Progenitor cell of endocrine pancreas (in vitro differentiated cells): ENCODE measurements at places on chromosomes 2 and 18. TPM values are rescaled to one million over a fixed set of nuclear protein-coding genes. Genes with fewer than 3 reads are reported as not detected.
A peak's percentile ranks its signal among the peaks of the same experiment; 100 is the strongest.

GRCh38 chr2:169301596-169302335 is 60.6 kb downstream of the LRP2 start:
- H3K27ac ChIP-seq = peak overlapping the region; percentile 90
- H3K36me3 ChIP-seq = peaks cover 7% of the 10 kb centered on the region
- no peak for DNase-seq
- H3K4me1 ChIP-seq = peaks cover 37% of the 10 kb centered on the region
- no peaks in the 10 kb centered on the region for H3K27me3 ChIP-seq

DNA sequence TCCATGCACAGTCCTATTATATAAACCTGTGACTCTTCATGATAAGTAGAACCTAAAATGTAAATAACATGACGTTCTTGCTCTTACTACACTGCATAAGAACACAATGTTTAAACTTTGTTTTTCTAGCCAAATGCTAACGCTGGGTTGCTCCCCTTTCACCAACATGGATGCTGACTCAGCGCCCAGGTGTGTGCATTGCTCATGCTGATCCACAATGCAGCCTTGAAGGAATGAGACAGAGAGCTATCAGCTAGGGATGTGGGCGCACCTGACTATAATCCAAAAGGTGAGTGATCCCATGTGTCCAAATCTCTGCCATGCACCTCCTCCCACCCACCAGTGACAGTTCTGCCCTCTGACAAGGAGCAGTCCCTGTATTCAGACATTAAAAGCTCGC is 235.0 kb downstream of the IRS1 start:
- no peak overlapping the region for H3K27ac ChIP-seq
- H3K4me1 ChIP-seq = peaks cover 26% of the 10 kb centered on the region
- no peaks in the 10 kb centered on the region for H3K27me3 ChIP-seq

DNA sequence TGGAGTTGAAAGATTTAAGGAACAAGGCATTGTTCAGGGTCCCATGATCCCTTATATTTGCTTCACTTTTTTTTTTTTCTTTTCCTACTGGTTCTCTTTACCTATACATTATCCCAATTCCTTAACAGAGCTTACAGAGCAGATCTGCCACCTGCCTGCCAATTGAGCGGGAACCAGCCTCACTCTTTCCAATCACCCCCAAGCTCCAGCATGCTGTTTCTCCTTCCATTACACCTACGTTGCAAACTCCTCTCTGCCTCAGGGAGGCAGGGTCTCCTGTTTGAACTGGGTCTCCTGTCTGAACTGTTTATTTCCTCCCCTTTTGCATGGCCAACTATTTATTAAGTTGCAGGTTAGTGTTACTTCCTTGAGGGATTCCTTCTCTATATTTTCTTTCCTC is 77.2 kb upstream of the SLC38A11 start:
- no peak overlapping the region for H3K27ac ChIP-seq
- no peaks in the 10 kb centered on the region for H3K36me3 ChIP-seq
- H3K4me3 ChIP-seq = no peak overlapping the region
- peaks cover 3% of the 10 kb centered on the region for H3K4me1 ChIP-seq
- DNase-seq = no peak

GRCh38 chr18:30713299-30713698 is 329.2 kb downstream of the DSC3 start:
- DNase-seq = no peak
- no peaks in the 10 kb centered on the region for H3K4me1 ChIP-seq
- no peak overlapping the region for H3K27ac ChIP-seq
- no peaks in the 10 kb centered on the region for H3K36me3 ChIP-seq
- no peaks in the 10 kb centered on the region for H3K27me3 ChIP-seq

- no peak for DNase-seq
- H3K36me3 ChIP-seq = no peaks in the 10 kb centered on the region
- H3K4me3 ChIP-seq = no peak overlapping the region
Measured at GRCh38 chr2:120754067-120754960, 18.6 kb downstream of the GLI2 start.

DNA sequence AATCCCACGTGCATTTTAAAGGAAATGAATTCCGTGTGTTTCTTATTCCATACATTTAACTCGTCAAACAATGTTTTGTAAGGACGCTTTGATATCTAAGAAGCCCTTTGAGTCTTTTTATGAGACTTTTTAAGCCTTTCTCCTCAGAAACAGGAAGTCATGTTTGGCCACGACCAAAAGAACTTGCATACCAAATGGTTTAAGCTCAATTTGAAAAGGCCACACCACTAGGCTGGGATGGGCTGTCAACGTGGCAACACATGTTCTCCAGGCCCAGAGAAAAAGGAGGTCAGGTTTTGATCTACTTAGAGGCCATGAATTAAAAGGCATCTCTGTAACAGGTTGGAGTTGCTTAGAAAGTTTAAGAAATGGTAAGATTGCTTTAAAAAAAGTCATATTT is 441.8 kb downstream of the CMPK2 start:
- no peak overlapping the region for H3K4me3 ChIP-seq
- H3K27me3 ChIP-seq = no peaks in the 10 kb centered on the region
- H3K27ac ChIP-seq = no peak overlapping the region
- no peak for DNase-seq
- no peaks in the 10 kb centered on the region for H3K36me3 ChIP-seq

DNA sequence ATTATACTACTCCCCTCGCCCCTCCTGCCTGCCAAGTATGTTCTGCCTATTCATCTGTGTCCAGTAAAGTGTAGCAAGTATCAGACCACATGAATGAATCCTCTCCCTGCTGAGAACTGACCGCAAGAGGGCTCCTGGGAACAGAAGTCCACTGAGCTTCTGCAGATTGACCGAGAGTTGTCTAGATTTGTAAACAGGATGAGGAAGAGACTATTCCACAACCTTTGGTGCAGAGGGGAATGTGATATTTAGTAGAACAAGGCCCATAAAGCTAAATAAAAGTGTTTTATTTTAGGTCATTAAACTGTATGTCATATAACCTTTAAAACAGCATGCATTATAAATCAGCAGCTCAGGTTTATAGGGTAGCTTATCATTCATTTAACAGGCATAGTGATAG is 377.0 kb downstream of the DCC start:
- H3K4me1 ChIP-seq = peaks cover 6% of the 10 kb centered on the region
- H3K27me3 ChIP-seq = peaks cover 2% of the 10 kb centered on the region
- no peak overlapping the region for H3K4me3 ChIP-seq
- H3K36me3 ChIP-seq = no peaks in the 10 kb centered on the region

GRCh38 chr2:7953195-7953594 is 728.7 kb upstream of the ID2 start:
- no peak overlapping the region for H3K27ac ChIP-seq
- no peak for DNase-seq
- H3K36me3 ChIP-seq = no peaks in the 10 kb centered on the region
- peaks cover 2% of the 10 kb centered on the region for H3K4me1 ChIP-seq

DNA sequence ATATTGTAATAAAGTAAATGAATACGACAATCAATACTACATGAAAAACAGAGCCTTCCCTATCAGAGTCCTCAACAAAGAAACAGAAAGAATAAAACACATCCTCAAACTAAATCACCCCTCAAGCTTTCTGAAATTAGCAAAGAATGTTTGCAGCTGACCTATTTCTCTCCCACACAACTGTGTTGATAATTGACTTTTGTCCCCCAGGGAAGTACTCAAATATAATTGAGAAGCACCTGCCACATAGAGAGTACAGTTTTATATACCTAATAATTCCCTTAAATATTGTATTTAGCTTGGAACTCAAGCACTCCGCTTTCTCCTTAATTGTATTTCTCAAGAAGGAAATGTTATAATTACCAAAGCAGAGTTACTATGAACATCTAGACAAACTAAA is 12.6 kb downstream of the CACNB4 start:
- no peaks in the 10 kb centered on the region for H3K36me3 ChIP-seq
- H3K27me3 ChIP-seq = no peaks in the 10 kb centered on the region
- H3K27ac ChIP-seq = no peak overlapping the region
- no peak for DNase-seq
- H3K4me1 ChIP-seq = no peaks in the 10 kb centered on the region

DNA sequence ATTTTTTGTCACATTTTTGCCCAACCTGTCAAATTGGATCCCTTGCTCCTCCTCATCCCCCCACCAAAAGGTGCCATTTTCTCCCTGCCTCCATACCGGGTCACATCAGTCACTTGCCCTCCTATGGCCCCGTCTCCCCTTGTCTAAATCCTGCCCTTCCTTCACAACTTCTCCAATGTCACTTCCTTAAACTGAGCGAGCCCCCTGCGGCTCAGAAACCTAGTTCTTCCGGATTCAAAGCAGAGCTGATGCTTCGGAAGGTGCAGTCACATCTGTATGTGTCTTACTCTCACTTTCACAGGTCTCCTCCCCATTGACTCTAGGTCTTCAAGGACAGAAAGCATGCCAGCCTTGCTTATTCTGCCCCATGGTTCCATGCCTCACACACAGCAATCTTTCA is 22.1 kb downstream of the TNP1 start:
- peaks cover 2% of the 10 kb centered on the region for H3K36me3 ChIP-seq
- H3K27me3 ChIP-seq = peaks cover 11% of the 10 kb centered on the region
- H3K4me3 ChIP-seq = no peak overlapping the region
- H3K27ac ChIP-seq = no peak overlapping the region
- H3K4me1 ChIP-seq = no peaks in the 10 kb centered on the region

DNA sequence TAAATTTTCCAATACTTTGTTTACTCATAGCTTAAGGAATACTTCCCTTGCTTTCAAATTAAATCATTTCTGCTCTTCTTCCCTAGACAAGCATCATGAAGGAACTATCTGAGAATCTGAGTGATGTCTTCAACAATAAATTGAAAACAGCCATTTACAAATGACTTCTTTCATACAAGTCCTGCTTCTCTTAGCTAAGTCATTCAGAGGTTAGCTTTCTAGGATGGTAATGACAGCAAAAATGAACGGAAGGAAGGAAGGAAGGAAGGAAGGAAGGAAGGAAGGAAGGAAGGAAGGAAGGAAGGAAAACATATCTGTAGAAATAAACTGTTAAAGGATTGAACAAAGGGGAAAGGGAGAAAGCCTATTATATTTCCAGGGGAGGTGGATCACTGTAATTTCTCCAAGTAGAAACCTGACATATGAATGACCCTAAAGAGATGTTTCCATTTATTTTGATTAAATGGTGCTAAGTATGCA is 335.0 kb upstream of the KYNU start:
- no peak for DNase-seq
- H3K36me3 ChIP-seq = no peaks in the 10 kb centered on the region
- H3K4me3 ChIP-seq = no peak overlapping the region

DNA sequence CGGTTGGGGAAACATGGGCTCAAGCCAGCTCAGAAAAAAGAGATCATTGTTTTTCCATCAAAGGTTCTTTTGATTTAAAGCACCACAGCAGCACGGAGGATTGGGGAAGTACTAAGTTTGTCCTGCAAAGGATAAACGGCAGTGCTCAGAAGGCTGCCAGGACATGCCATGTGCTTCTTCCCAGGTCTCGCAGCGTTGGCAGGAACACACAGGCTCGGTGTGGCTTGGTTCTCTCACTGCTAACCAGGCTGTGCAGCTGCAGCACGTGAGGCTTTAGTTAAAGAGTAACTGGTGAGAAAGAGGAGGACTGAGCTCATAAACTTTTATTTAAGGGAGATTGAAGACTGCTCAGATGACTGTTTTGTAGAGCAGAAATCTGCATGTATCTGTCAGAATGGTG is 264.3 kb downstream of the TSN start:
- no peaks in the 10 kb centered on the region for H3K36me3 ChIP-seq
- no peak for DNase-seq
- no peak overlapping the region for H3K27ac ChIP-seq

GRCh38 chr18:4587204-4587603 is 132.1 kb upstream of the DLGAP1 start:
- H3K36me3 ChIP-seq = no peaks in the 10 kb centered on the region
- no peak overlapping the region for H3K4me3 ChIP-seq
- H3K27ac ChIP-seq = no peak overlapping the region
- H3K27me3 ChIP-seq = peaks cover 2% of the 10 kb centered on the region
- peaks cover 8% of the 10 kb centered on the region for H3K4me1 ChIP-seq
- no peak for DNase-seq

GRCh38 chr2:18536100-18536499 is 24.4 kb downstream of the RDH14 start:
- no peaks in the 10 kb centered on the region for H3K27me3 ChIP-seq
- H3K27ac ChIP-seq = no peak overlapping the region
- no peaks in the 10 kb centered on the region for H3K4me1 ChIP-seq
- H3K36me3 ChIP-seq = no peaks in the 10 kb centered on the region

FOXI3 gene
- 0.57 and 0.98 TPM in 2 replicates for total RNA-seq

PLB1 gene
- 0.65 and 0.78 TPM in 2 replicates for total RNA-seq

ADRA2B gene
- 0.69 and 0.91 TPM in 2 replicates for total RNA-seq

HOXD1 gene
- total RNA-seq = 0.16 TPM in 1 of 2 replicates, not detected in the other

LHCGR gene
- total RNA-seq = not detected in 2 replicates

CYB5A gene
- 213 and 223 TPM in 2 replicates for total RNA-seq

AQP12B gene
- total RNA-seq = not detected in 2 replicates
